ENCODE measurements at places on chromosomes 3 and 15. TPM values are rescaled to one million over a fixed set of nuclear protein-coding genes. Genes with fewer than 3 reads are reported as not detected.

CPLX3 gene
- not detected for total RNA-seq

GPR149 gene
- total RNA-seq: not detected

FSIP1 gene
- total RNA-seq: 3.6 TPM

ACKR4 gene
- total RNA-seq: not detected
